ENCODE measurements at places on chromosomes 11 and 22. TPM values are rescaled to one million over a fixed set of nuclear protein-coding genes. Genes with fewer than 3 reads are reported as not detected.

The OOSP1 gene
- not detected for total RNA-seq

The SERPIND1 gene
- not detected for total RNA-seq

The CDCA5 gene
- total RNA-seq = 21.7 TPM

The SPON1 gene
- total RNA-seq = not detected

The FAM89B gene
- total RNA-seq = 13.2 TPM

The PTPMT1 gene
- 76.8 TPM for total RNA-seq

The SCN2B gene
- not detected for total RNA-seq

The CLTCL1 gene
- 6.4 TPM for total RNA-seq

The OR52I1 gene
- total RNA-seq = not detected

The CEND1 gene
- total RNA-seq = not detected
